ENCODE measurements at places on chromosomes 1 and 21.

DNA sequence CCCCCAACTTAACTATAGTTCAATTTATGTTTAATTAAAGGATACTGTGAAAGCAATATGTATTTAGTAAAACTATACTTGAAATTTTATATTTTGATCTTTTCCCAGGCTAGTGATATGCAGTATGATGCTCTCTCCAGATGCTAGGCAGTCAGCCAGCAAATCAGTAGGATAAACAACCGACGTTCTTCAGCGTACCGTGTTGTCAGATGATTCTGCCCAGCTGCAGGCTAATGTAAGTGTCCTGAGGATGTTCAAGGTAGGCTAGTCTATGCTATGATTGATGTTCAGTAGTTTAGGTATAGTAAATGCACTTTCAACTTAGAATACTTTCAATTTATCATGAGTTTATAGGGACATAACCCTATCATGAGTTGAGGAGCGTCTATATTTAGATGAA lies 762.6 kb downstream of the MRPL39 start:
- no peak for DNase-seq

DNA sequence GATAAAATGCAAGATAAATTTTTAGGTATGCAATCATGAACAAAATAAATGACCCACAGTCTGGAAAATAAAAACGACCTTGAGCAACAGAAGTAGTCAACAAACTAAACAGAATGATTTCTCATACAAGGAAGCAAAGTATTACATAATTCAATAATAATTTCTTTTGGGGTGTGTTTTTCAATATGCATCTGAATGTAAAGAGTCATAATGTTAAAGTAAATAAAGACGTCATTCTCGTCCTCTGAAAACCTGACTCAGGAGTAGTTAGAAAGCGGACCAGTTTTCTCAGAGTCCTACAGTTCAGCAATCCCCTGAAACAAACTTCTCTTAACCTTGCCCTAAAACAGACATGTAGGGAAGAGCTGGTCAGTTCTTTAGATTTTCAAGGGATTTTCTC lies 18.6 kb downstream of the CDC42BPA start:
- no peak for DNase-seq

GRCh38 chr1:53544728-53545515 lies 85.7 kb downstream of the DMRTB1 start:
- no peak for DNase-seq

DNA sequence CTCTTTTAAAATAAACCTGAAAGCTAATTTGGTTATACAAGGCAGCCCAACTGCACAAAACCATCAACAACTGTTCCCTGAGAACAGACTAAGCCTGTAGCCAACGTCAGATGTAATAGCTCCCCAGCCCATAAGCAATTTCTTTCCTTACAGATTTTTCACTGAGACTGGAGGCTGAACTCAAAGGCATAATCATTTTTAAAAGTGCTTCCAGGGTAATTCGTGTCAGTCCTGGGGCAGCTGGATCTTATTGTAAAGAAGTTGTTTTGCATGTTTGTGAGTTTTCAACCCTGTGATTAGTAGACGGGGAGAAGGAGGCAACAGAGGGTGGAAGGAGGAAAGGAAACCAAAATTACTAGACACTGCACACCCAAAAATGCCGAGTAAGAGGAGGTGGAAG lies 3.2 kb downstream of the DPT start:
- DNase-seq: no peak

GRCh38 chr1:246815693-246816270 lies 91.6 kb downstream of the SCCPDH start:
- DNase-seq: no peak

DNA sequence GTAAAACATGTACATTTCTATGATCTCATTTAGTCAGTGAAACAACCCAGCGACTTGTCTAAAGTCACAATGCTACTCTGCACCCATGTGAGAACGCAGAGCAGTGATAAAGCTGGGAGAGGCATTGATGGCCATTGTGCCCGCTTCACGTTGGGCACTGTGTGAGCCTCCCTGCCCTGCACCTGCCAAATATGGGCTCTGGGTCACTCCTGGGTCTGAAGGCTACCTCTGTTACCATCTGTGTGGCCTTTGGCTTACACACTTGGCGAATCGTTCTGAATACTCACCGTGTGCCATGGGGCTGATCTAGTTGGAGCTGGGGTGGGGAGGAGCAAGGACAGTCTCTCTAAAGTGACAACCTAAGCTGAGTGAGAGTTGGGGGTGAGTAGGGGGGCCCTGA lies 29.9 kb downstream of the PCSK9 start:
- DNase-seq: no peak

- no peak for DNase-seq
Measured at GRCh38 chr1:162387226-162388082, 5.9 kb downstream of the C1orf226 start.

GRCh38 chr1:15168479-15168878 lies 14.9 kb downstream of the TMEM51 start:
- DNase-seq: no peak

DNA sequence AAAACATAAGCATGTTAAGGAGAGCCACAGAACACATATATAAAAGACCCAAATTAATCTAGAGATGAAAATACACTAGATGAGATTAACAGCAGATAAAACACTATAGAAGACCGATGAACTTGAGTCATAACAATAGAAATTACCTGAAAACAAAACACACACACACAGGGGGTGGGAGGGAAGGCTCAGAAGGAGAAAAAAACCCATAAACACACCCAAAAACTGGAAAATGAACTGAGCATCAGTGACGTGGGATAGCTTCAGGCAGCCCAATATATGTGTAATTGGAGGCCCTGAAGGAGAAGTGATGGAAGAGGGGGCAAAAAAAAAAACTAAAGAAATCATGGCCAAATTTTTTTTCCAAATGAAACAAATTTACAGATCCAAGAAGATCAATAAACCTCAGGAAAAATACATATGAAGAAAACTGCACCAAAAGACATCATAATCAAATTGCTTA lies 11.4 kb downstream of the ALDH9A1 start:
- DNase-seq: no peak

DNA sequence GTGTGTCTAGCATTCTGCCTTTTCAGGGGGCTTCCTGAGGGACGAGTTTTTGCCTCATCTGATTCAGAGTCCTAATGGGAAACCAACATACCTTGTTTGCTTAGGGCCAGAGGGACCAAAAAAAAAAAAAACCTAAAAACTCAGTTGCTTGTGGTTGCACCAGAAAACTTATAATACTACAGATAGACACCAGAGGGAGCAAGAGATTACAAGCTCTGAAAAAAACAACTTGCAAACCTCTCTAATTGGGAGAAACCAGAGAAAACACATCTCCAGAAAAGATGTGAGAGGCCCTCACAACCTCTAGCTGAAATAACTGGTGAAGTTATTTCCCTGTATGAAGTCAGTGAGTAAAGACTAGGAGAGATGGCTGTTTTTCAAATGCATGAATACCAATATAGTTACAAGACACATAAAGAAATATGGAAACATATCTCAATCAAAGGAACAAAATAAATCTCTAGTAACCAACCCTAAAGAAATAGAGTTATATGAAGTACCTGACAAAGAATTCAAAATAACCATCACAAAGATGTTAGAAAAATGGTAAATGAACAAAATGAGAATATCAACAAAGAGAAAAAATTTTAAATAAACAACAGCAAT lies 233.7 kb upstream of the NFIA start:
- DNase-seq: no peak

DNA sequence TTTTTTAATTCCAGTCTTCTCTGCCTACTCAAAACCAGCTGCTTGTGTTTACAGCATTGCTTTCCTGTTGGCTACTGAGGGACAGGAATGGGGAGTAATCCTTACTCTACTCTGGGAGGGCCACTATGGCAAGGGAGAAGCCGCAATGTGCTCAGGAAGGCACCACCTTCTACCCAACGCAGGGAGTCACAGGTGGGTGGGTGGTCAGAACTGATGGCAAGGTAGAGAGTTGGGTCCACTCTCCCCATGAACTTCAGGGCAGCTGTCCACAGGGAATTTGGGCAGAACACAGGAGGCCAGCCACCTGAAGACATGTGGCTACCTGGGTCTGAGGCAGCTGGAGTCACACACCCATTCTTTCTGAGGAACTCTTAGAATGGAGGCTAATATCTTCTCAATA lies 40.5 kb upstream of the HMGB4 start:
- no peak for DNase-seq

DNA sequence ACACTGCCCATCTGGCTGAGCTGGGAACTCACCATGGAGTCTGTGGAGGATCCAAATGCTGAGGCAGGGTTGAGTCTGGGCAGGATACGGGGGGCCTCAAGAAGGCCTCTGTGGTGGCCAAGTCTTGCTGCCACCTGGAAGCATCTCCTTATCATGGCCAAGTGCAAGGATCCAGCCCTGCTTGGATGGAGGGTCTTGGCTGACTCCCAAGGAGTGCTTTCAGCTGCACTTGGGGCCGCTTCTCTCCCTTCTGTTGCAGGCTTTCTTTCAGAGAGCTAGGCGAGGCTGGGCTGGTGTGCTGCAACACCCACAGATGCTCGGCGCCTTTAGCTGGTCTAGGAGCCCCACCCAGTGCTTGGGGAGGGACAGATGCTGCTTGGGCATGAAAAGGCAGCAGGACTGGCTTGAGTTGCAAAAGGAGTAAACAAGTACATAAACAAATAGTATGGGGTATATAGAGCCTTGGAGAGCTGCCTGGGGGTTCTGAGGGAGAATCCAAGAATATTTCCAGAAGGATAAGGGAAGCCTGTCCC lies at the start of gene THEM5:
Gene THEM5 (minus strand): TSS at position 302 of the 533 bp plus-strand sequence. CDS start 147 bp downstream, at position 155.
- no peak for DNase-seq

GRCh38 chr21:34129039-34129891 lies 55.9 kb downstream of the MRPS6 start:
- peak; percentile 54 for DNase-seq

- DNase-seq: no peak
Measured at GRCh38 chr1:163834778-163835177, 513.0 kb downstream of the NUF2 start.

- peak; percentile 59 for DNase-seq
Measured at GRCh38 chr1:9494936-9495758, 44.1 kb upstream of the SLC25A33 start.

DNA sequence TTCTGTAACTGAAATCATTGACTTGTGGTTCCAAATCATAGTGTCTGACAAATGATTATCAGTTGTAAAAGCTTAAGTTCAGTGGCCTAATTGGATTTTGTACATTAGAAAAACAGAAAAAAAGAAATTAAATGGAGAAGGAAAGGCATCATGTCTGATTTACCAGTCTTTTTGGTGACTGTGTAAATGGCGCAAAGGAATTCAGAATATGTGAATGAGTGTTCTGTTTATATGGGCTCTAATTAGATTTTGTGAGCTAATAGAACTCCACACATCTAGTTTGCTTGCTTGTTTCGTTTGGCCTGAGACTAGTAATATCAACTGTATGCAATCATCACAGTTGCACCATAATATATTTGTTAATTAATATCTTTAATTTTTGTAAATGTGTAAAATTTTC lies 151.7 kb downstream of the PLA2G4A start:
- no peak for DNase-seq

GRCh38 chr1:205939690-205940330 lies 3.4 kb downstream of the SLC26A9 start:
- no peak for DNase-seq

GRCh38 chr1:163320891-163321290 lies 863 bp upstream of the NUF2 start:
- no peak for DNase-seq

DNA sequence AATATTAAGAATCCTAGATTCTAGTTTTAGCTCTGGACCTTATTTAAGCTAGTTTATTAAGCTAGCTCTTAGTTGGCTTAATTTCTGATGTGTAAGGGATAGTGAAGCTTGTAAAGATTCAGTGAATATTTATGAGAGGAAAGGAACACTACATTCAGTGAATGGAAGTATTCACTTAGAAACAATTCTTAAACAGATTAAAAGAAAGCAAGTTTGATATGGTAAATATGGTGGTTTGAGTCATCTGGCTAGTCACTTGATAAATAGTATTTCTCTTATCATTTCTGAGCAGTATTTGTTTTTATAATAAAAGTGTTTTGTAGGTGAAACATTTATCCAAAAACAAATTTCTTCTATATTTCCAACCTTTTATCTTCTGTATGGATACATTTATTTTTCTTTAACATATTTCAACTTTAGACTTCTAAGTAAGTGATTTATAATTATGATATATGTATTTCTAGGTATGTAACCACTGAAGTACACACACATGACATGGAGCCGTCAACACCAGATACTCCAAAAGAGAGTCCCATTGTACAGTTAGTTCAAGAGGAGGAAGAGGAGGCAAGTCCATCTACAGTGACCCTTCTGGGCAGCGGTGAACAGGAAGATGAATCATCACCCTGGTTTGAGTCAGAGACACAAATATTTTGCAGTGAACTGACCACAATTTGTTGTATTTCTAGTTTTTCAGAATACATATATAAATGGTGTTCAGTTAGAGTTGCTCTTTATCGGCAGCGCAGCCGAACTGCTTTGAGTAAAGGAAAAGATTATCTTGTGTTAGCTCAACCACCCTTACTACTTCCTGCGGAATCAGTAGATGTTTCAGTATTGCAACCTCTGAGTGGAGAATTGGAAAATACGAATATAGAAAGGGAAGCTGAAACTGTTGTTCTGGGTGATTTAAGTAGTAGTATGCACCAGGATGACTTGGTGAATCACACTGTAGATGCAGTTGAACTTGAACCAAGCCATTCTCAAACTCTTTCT lies 55.6 kb downstream of the SUCO start:
- no peak for DNase-seq

GRCh38 chr1:58000116-58000515 lies 546.4 kb downstream of the OMA1 start:
- no peak for DNase-seq

DNA sequence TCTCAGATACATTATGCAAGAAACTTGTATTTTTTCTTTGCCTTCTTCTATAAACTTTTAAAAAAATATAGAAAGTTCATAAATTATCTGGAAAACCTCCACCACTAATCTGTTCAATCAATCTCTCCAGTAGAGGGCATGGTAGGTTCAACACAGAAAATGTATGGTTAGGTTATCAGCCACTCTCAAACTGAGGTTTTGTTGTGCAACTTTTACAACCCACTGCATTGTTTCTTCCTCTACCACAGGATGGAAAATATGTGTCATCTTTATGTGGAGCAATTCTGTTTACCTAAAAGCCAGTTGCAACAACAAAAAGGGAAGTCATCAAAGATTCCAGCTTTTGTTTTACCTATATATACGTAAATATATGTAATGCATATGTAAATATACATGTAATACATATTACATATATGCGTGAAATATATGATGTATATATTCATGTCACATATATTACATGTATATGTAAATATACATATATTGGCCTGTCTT lies 3.0 kb upstream of the RGS2 start:
- DNase-seq: no peak

- no peak for DNase-seq
Measured at GRCh38 chr1:17829579-17829978, 74.4 kb downstream of the ACTL8 start.

Data from activated T-cell treated with anti-CD3 and anti-CD28 coated beads, Interleukin-2, amount 50 U/mL, for 4 hours (primary cell).